ENCODE measurements at places on chromosomes 11 and 22.

DNA sequence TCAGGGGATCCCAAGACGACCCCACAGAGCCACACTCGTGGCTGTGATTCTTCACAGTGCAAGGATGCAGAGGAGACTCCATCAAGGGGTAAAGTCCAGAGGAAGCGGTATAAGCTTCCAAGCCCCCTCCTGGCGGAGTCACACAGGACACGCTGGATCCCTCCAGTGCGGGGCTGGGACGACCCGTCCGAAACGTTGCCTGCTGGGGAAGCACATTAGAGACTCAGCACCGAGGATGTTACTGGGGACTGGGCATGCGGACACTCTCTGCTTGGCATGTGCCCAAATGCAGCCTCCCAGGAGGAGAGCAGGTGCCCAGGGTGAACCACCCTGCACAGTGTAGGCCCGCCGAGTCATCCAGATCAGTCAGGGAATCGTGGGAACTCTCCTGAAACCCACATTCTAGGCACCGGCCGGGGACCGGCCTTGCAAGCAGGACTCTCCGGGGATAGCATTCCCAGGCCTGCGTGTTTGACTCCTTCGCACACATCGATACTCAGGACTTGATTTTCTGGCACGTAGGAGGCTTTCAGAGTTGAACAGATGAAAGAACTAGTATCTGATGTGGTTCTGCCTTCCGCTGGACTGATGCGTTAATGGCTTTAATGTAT is 229.8 kb downstream of the TBC1D22A start:
- no peak for DNase-seq

- DNase-seq: no peak
Observed at GRCh38 chr11:11735586-11735985, 106.2 kb upstream of the USP47 start.

DNA sequence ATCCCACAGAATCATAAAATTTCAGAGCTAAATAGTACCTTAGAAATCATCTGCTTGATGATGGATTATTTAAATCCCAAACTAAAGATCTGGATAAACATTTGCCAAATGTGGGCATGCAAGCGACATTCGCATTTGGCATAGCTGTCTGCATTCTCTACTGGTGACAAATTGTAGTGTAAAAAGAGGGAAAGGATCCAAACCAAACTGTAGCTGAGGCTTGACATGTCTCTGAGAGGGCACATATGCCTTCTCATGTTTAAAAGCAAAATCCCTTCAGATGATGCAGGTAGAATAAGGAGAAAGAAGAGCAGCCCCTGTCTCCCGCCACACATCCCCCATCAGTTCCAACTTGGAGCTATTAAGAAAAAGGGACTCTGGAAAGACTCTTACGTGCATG is 257.5 kb upstream of the MTNR1B start:
- DNase-seq: no peak

GRCh38 chr11:124190298-124191139 is 7.4 kb downstream of the OR10D3 start:
- no peak for DNase-seq

GRCh38 chr11:61787928-61788491 is 4.4 kb downstream of the TMEM258 start:
- DNase-seq: no peak

DNA sequence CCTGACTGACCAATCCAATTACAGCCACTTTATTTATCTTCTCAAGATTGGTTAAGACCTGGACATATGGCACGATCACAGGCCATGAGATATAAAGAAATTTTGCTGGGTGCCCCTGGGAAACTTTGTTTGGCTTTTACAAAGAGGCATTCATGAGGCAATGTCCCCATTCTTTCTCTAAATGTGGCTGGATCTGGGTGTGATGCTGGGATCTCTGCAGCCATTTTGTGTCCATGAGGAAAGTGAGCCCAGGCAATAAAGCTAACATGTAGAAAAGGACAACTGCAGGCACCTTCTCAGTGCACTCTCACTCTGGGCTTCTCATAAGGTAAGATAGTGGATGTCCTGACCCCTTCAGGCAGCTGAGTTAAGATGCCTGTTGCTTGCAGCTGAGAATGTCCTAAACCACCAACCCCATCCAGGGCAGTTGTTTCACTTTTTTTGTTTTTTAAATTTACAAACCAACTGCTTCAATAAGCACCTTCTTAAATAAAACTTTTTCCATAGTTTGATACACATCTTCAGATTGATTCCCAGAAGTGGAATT is 372.3 kb downstream of the MIAT start:
- DNase-seq: no peak

- DNase-seq: no peak
Observed at GRCh38 chr22:27125539-27125938, 468.2 kb downstream of the MIAT start.

GRCh38 chr11:103920933-103921332 is 115.5 kb upstream of the DDI1 start:
- no peak for DNase-seq

- DNase-seq: no peak
Observed at GRCh38 chr11:112762707-112763090, 198.5 kb upstream of the NCAM1 start.

- DNase-seq: no peak
Observed at GRCh38 chr22:50657925-50658324, 14.7 kb upstream of the SHANK3 start.

GRCh38 chr11:114353443-114353842 is 46.9 kb downstream of the C11orf71 start:
- DNase-seq: no peak
